Effector memory CD8-positive, alpha-beta T cell (primary cell): ENCODE measurements at places on chromosomes 12 and 14.

DNA sequence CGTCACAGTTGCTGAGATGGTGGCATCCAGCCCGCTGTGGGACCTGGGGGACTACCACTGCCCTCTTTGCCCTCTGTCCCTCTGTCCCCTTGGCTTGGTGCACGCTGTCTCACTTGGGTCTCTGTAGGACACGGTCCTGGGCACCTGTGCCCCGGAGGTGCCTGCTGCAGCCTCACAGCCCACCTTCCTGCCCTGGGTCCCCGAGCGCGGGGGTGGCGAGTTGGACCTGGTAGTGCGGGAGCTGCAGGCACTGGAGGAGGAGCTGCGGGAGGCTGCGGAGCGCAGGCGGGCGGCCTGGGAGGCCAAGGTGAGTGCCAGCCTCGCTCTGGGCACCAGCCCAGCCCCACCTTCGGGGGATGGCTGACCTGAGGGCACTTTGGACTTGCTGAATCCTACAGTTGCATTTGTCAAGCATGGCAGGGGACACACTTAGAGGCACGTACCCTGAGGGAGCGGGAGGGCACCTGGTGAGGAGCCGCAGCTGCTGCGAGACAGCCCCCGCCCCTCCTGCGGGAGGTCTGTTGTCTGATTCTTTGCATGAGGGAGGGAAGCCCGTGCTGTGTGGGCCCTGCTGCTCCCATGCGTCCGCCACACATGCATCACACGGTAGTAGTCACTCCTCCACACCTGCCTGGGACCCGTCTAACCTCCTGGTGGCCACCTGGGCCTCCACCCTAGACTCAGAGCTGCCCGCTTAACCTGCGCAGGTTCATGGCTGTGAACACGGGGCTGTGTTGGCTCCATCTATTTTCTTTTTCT is 6.8 kb downstream of the TEDC1 start:
- no peak for DNase-seq

DNA sequence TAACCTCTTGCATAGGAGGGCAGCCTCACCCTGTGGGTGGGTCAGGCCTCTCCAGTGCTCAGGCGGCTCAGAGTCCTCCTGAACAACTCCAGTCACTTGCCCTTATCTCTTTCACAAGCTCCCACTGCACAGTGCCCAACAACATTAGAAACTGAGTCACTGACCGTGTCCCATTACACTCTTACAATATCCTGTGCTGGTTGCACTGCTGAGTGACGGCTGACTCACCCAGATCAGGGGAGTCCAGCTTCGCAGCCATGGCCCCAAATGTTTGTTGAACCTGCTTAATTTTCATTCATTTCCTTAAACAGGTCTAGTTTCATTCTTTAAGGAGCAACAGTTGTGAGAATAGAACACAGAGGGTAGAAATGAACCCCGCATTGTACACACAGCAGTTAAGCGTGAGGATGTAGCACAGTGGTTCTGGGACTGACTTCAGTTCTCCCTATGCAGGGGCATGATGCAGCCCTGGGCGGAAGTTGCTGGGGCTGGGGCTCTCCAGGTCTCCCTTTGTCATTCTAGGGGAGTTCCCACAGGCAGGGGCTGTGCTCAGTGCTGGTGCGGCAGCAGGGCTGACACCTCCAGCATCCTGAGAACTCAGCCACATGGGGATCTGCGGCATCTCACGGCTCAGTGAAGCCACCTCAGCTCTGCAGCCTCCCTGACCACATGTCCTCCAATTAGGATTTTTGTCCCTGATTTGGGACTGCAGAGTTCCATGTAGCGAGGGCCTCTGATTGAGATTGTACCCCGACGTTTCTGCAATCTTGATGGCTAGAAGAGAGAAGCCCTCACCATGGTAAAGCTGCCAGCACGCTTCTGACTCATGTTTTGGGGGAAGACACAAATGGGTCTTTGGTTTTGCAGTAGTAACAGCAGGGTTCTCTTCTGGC is 16.1 kb downstream of the GPR68 start:
- peak; percentile 78 for DNase-seq

DNA sequence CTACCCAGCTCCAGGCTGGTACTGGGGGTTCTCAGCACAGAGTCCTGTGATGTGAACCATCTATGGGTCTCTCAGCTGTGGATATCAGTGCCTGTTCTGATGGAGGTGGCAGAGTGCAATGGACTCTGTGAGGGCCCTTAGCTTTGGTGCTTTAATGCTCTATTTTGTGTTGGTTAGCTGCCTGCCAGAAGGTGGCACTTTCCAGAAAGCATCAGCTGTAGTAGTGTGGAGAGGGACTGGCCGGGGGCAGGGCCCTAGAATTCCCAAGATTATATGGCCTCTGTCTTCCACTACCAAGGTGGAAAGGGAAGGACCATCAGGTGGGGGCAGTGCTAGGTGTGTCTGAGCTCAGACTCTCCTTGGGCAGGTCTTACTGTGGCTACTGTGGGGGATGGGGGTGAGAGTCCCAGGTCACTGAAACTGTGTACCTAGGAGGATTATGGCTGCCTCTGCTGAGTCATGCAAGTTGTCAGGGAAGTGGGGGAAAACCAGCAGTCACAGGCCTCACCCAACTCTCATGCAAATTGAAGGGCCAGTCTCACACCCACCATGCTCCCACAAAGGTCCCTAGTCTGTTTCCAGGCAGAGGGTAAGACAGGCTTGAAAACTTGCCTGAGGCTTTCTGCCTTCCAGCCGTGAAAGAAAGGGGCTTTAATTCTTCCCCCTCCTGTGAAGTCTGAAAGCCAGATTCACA is 878.1 kb downstream of the C12orf50 start:
- DNase-seq: no peak

GRCh38 chr14:93010130-93010499 is 87.2 kb downstream of the CHGA start:
- DNase-seq: no peak

DNA sequence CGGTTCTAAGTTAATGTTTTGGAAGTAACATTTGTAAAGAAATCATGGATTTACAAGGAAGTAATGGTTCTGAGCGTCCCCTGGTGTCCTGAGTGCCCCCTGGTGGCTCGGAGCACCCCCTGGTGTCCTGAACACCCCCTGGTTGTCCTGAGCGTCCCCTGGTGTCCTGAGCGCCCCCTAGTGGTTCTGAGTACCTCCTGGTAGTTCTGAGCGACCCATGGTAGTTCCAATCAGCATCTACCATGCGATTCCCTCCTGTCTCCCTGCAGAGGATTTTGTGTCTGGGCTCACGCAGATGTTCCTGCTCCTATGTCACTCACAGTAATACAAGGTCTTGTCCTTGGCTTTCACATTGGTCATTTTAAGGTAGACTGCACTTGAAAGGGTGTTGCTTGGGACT is 1352.9 kb downstream of the TMEM121 start:
- DNase-seq: peak; percentile 27

GRCh38 chr12:8860165-8860961 is 37.9 kb downstream of the A2ML1 start:
- DNase-seq: peak; percentile 17

DNA sequence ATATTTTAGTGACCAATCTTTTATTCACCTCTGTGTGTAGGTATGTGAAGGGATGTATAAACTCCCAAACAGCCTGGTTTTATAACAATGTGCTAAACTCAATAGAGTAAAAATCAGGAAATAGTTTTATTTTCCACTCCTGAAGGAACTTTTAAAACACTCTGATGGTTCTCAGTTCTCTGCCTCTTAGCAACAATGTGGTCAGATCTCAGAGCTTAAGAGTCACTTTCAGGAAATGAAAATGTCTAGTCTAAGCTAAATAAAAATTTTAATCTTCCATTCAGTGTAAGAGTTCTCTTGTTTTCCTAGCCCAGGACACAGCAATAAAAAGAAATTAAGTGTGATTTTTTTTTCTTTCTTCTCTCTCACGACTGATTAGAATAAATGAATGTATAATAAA is 718.0 kb downstream of the C12orf50 start:
- DNase-seq: no peak

GRCh38 chr14:71703477-71703876 is 228.8 kb upstream of the RGS6 start:
- no peak for DNase-seq

DNA sequence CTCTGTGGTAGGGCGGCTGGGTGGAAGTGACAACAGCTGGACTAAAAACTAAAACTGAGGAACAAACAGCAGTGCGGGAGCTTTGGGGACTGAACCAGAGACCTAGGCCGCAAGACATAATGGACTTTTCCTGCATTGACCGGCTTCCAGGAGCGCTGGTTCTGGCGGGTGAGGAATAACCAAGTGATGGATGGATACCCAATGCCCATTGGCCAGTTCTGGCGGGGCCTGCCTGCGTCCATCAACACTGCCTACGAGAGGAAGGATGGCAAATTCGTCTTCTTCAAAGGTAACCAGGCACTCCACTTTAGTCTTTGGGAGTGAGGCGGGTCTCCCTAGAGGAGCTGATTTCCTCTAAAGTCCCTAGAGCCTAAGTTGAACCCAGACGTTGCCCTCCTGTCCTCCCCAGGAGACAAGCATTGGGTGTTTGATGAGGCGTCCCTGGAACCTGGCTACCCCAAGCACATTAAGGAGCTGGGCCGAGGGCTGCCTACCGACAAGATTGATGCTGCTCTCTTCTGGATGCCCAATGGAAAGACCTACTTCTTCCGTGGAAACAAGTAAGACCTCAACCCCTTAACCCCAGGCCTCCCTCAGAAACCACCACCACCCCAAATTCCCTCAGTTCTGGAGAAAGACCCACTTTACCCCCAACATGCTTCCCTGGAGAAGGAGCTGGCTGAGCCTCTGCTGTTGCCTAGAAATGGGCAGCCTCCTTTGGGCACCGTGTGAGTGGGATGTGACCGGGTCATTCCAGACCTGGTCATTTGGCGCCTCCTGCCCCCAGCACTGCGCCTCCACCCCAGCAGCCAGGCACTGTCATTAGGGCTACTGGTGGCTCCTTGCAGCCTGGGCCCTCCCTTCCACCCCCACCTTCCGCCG is 8.1 kb downstream of the MMP14 start:
- no peak for DNase-seq

DNA sequence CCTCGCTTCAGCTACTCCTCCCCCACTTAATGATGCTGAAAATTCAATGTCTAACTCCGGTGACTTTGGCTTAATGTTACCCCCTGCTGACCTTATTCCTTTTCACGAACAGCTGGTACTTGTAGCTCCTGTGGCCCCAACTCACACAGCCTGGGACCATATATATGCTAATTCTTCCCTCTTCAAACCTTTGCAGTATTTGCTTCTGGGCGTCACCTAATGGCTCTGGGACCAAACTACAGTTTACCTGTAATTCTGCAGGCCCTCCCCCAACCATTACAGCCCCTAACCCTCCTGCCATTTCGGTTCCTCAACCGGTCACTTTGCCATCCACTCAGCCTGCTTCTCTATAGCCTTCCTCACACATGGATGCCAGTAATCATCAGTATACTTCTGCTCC is 29.6 kb upstream of the C12orf75 start:
- DNase-seq: no peak

- no peak for DNase-seq
Observed at GRCh38 chr12:31597066-31597465, 6.1 kb upstream of the DENND5B start.

- no peak for DNase-seq
Observed at GRCh38 chr12:99235381-99235780, 412.2 kb upstream of the GARIN6 start.
